ENCODE measurements at places on chromosomes 6 and 20.
A peak's percentile ranks its signal among the peaks of the same experiment; 100 is the strongest.

- DNase-seq, result peak; percentile 58
Observed at GRCh38 chr6:44593539-44593944, 206.0 kb downstream of the CDC5L start.

DNA sequence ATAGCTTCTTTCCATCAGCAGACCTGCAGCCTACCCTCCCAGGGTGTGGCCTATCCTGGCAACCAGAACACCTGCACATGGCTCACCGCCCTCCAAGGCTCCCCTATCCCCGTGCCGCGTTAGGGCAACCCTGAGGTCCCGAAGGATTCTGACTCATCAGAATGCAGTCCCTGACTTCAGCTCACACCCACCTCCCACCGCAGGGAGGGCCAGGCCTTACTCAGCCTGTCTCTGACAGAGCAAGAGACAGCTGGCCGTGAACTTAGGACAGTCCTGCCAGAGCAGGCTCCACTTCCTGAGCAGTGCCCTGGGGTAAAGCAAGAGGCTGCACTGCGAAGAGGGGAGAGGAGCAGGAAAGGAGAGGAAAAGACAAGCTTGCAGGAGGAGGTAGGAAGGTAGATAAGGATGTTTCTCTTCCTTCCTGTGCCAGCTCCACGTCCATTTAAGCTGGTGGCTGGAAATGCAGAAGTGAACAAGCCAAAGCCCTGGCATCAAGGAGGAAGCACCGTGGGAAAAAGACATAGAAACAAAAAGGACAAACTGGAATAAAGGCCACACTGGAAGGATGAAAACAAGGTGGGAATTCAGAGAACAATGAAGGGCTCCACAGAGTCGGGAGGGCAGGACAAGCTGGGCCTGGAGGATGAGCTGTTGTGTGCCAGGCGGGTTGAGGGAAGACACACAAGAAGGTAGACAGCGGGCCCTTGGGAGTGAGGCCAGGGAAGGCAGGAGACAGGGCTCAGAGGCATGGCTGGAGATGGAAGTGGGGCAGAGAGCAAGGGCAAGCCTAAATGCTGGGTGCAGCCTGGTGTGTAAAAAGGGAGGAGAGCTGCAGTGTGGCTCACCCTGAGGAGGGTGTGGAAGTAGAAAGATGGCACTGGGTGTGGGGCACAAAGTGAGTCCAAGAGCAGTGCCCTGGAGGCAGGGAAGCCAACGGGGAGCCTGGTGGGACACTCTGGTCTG lies 102.7 kb downstream of the SLC23A2 start:
- DNase-seq, result peak; percentile 84

- DNase-seq, result no peak
Observed at GRCh38 chr20:50142812-50143211, 10.7 kb downstream of the PEDS1 start.

- no peak for DNase-seq
Observed at GRCh38 chr6:98014442-98015201, 731.6 kb upstream of the MMS22L start.

DNA sequence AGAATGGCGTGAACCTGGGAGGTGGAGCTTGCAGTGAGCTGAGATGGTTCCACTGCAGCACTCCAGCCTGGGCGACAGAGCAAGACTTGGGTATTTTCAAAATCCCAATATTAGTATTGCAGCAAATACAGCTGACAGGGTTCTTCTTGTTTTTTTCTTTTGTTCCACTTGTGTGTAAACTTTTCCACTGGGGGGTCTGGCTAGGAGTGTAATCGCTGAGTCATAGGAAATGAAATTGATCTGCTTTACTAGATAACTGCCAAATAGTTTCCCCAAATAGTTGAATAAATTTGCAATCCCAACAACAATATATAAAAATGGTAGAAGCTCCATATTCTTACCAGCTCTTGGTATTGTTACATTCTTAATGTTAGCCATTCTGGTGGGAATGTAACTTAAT lies 526.0 kb upstream of the SOX4 start:
- peak; percentile 56 for DNase-seq

GRCh38 chr20:38893565-38894090 lies 32.6 kb upstream of the FAM83D start:
- DNase-seq, result peak; percentile 36

DNA sequence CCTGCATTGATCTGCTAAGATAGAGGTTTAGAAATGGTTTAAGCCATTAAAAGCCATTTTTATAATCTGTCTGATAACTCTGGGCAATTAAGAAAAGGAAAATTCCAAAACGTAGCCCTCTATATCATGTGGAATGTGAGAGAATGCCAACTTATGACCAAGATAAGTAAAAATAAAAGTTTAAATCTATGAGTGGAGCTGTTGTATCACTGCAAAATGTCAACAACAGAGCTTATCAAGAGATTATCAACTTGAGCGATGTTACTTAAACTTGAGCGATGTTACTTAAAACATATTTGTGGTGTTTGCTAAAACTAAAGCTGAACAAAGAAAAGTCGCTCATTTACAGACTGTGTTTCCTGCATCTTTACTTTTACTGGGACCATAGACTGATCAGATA lies 46.9 kb upstream of the SCML4 start:
- DNase-seq, result no peak

DNA sequence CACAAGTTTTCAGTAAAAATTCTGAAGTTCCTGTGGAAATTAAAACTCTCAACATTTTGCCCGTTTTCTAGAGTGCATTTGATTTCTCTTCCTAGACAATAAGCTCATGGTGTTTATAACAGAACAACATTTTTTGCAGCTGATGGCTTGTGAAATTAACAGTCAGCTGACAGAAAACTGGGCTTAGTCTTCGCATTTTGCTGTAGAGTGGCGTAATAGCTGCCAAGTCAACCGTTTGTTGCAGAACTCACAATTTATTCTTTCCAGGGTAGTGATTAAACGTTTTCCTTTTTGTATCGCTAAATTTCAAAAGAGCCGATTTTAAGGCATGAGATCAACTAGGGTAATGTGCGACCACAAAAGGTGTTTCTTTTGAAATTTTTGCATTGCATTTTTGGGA lies 1.4 kb downstream of the SPO11 start:
- no peak for DNase-seq

DNA sequence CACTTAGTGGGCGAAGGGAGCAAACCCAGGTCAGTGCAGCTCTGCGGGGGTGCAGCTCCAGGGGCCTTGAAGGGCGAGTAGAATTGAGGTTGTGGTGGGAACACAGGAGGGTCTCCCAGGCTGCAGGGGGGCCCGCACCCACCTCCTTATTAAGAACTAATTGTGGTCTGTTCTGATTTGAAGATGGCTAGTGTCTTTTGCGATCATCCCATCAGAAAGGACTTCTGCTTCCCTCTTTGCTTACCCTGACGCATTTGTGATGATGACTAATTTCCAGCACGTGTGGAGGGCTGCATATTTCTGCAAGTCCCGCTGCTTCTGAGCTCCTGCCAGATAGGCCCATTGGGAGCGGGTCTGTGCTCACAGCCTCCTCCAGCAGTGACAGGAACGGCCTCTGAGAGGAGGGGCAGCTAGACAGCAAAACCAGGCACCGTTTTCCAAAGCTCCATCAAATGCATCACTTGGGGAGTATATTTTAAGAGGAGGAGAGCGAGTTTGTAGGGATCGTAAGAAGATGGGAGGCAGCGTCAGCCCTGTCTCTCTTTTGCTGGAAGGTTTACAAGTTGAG lies 268.9 kb downstream of the CDH4 start:
- DNase-seq, result peak; percentile 60

DNA sequence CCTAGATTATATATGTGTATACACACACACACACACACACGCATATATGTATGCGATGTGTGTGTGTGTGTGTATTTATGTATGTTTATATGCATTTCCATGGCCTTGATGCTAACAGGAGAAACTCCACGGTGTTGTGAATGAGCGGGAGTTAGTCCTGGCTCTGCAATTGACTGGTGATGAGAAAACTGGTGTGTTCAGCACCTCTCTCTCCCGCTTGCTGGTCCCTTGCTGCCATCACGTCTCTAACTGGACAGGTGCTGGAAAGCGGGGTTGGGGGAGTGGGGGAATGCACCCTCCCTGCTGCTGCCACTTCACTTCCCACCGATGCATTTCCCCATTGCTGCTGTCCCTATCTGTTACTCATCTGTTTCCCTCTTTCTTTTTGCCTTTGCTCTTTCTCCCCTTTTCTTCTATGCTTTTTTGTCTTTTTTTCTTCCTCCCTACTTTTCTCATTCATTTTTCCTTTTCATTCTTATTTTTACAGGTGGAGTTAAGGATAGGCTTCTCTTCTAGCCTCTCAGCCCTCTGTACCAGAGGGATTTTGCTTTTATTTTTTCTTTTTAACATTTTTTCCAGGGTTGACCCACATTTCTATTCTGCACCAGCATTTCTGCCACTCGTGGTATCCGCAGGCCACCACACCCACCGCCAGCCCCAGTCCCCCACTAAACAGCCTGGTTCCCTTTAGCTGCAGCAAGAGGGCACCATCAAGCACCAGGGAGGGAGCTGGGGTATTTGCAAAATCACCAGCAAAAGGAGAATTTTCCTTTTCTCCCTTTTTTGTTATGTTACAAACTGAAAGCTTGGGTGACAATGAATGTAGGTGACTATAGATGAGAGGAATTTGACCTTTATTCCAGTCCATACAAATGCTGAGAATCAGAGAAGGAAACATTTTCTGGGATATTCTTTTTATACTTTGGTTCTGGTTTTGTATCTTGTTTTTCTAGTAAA lies 115.6 kb downstream of the TCP11 start:
- no peak for DNase-seq

GRCh38 chr6:120994573-120994967 lies 339.7 kb downstream of the TBC1D32 start:
- no peak for DNase-seq

- DNase-seq, result peak; percentile 40
Observed at GRCh38 chr6:85756982-85757381, 114.3 kb upstream of the SYNCRIP start.

DNA sequence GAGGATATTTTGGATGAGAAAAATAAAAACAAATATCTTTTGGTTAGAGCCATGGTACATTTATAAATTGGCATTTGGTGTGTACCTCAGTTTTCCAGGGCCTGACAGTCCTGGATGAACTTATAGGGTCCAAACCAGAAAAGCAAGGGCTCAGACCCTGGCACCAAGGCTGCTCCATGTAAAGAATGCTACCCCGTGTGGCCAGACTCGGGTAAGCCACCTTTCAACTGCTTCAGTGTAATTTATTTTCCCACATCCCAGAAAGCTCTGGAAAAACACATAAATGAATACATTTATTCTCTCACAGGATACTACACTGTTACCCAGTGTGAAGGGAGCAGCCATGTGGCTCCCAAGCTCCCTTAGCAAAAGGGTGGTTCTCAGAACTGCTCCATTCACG lies 13.8 kb downstream of the MRPL14 start:
- DNase-seq, result no peak

- DNase-seq, result peak; percentile 63
Observed at GRCh38 chr6:104689551-104690205, 170.0 kb downstream of the HACE1 start.

DNA sequence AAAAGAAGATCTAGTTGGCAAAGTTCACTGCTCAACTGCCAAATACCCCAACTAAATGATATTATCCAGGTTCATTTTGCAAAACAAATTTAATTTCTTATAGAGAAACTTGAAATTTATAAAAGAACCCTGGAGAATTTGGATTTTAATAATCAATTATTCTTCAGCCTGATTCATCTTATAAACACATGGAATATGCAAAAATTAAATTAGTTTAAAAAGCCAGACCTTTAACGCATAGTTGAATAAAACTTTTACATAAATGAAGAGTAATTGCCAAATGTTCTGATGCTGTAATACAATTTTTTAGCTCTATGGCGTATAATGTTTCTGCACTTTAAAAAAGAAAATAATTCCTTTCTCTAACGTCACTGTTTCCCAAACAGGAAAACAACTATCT lies 33.2 kb upstream of the ANKRD60 start:
- no peak for DNase-seq

DNA sequence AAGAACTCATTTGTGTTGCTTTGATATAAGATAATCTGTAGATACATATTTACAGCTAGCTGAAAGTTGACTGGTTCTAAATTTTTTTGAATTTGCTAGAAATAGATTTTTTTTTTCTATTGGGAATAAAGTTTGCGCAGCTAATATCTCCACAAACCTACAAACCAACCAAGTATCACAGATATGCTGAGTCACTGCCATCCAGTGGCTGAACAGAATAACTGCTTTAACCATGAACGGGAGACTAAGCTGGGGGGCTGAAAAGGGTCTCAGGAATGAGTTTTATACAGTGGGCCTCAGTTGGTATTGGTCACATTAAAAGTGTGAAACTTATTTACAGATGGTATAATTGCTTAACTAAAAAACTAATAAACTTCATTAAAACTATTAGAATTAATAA lies 326.7 kb upstream of the CNR1 start:
- DNase-seq, result peak; percentile 54

DNA sequence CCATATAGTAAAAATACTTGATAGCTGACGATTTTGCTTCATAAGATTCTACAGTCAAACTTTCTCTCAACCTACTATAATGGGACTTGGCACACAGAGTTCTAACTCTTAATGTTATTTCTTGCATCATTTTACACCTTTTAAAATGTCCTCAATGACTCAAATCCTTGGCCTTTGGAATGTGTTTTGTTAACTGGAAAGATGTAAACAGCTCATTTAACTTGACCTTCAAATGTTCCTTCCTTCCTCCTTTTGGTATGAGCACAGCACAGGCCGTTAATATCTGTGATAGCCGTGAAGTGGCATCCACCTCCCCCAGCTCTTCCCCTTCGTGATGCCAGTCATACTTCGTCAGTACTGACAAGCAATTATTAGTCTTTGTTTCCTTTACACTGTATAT lies 972.0 kb upstream of the CITED2 start:
- DNase-seq, result peak; percentile 89

DNA sequence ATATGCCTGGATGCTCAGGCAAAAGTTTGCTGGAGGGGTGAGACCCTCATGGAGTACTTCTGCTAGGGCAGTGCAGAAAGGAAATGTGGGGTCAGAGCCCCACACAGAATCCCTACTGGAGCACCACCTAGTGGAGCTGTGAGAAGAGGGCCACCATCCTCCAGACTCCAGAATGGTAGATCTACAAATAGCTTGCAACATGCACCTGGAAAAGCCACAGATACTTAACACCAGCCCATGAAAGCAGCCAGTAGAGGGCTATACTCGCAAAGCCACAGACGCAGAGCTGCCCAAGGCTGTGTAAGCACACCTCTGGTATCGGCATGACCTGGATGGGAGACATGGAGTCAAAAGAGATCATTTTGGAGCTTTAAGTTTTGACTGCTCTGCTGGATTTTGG lies 60.7 kb upstream of the GJE1 start:
- DNase-seq, result peak; percentile 1

DNA sequence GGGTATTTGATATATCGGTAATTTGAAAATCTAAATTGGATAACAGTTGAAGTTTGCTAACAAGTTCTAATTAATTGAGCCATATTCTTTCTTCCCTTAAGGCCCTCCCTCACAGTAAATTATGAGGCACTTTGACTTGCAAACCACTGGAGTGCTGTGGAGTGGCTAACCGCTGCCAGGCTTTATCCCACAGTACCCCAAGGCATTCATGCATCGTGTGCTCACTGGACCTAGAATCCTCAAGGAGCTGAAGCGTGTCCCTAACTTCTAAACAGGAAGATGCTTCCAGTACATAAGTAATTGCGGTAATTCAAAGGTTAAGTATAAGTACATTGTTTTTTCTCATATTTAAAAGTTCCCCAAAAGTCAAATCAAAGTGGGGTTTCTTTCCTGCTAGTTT lies 499.9 kb downstream of the TFAP2A start:
- no peak for DNase-seq

All from iris pigment epithelial cell (primary cell).